ENCODE measurements at places on chromosomes 5 and 9.

DNA sequence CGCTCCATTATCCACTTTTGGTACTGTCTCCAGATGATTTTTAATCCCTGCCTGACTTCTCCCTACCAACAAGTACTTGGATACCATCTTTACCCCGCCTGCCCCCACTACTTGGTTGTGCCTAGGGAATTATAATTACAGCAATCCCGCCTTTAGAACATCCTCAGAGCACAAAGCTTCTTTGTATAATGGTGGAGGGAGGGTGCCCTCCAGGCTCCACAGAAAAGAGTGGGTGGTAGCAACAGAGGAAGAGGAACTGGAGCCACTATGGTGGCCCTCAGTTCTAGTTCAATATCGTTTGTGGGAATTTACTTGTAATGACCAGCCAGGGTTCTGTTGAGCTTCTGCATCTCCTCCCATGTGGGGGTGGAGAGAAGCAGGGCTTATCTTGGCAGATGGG lies 79.0 kb upstream of the RNF38 start:
- DNase-seq: no peak

- no peak for DNase-seq
These were observed 314.9 kb downstream of the DRD1 start for GRCh38 chr5:175129121-175129520.

DNA sequence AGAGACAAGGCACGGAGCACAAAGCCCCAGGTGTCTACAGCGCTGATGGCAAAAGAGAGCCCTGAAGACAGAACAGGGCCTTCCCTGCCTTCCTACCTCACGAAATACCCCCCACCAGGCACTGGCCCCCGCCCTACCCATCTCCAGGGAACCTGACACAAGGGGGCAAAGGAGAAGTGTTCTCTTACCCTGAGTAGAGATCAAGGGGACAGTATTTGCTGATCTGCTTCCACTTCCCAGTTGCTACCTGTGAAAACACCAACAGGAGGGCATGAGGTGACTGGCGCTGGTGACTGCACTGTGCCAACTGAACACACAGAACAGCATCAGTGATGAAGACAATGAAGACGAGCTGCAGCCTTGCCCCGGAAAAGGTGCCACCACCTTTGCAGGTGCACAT lies 27.4 kb downstream of the IPPK start:
- DNase-seq: no peak

DNA sequence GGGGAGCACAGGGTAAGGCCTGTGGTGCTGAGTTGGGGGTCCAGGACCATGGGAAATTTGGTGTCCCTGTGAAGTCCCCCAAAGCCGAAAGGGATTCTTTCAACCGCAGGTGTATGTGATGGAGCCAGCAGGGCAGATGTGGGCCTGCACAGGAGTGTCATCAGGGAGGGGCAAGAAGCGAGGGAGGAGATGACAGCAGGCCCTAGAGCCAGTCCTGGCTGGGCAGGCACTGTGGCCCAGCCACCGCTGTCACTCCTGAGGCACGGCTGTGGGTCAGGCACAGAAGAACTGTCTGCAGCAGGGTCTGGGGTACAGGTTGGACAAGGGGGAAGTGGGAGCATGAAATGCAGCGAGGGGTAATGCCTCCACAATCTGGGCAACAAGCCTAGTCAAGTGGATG lies 4.8 kb downstream of the HK3 start:
- no peak for DNase-seq

DNA sequence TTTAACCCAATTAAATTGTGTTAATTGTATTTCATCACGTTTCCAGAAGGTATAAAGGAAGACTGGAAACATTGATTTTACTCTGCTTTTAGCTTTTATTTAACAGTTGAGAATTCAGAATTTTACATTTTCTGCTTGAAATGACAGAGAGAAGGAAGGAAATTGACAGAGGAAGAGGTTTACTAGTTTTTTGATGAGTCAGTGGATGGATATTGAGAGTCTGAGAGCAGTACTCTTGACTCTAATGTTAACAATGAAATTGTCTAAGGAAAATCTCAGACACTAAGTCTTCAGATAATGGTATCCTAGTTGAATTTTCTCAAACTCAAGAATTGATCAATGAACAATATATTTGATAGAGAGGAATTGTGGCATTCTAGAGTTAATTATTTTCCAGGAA lies 60.6 kb downstream of the IPO11 start:
- no peak for DNase-seq

- DNase-seq: no peak
These were observed 8.3 kb downstream of the RFX3 start for GRCh38 chr9:3517377-3518048.

DNA sequence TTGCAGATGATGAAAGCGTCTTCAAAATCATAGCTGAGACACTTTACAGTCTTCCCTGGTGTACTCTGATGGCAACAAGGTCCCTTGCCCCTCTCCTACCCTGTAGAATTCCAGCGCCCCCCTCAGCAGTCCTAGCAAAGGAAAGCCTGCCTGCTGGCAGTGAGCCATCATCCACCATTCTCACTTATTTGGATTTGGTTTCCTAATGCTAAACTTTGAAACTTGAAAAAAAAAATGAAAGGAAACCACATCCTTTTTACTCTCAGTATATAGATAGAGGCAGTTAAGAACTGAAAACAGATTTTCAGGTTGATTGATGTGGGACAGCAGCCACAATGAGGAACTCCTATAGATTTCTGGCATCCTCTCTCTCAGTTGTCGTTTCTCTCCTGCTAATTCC lies at the start of gene GZMA:
GZMA (plus strand) TSS at position 299 of the 400 bp plus-strand sequence; CDS start at position 336, 37 bp downstream.
- DNase-seq: no peak

- DNase-seq: no peak
These were observed 561.6 kb downstream of the TAF11L14 start for GRCh38 chr5:18195910-18196309.

DNA sequence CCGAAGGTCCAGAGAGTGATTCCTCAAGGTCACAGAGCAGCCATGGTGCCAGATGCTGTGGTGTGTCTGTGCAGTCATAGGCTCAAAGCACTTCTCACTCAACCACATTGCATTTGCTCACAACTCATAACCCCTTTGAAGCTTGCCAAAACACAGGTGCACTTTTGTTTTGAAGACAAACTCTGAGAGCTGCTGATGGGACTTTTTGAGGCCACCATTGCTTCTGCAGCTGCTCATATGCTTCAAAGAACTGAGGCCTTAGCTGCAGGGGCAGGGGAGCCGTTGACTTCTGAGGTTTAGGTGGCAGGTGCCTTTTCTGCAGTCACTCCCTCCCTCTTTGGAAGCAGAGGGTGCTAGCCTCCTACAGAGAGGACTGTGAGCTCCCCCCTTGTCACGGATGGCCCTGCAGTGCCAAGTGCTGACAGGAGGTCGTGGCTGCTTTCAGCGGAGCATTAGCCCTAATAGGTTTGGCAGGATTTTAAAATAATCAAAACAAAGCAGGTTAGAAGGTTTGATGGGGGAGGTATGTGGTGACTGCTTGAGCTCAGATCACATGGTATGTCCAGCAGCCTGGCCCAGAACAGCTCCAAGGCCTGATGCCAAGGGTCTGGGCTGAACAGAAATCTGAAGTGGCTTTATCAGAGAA lies 232.1 kb downstream of the MAN2A1 start:
- DNase-seq: no peak

DNA sequence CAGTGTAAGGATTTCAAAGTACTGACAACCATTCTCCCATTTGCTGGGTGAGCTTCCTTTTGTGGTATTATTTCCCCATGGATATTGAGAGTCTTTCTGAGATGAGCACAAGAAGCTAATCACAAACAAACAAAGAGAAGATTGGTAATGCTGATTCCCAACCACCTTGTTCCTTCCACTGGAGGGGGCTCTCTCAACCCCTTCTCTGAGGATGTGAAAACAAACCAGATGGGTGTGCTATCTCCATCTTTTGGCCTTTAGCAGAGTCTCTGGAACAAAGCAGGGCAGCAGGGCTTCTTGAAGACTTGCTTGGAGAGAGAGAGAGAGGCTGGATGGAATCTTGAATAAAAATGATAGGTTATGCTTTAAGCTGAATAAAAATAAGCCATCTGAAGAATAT lies 576.7 kb upstream of the ZNF462 start:
- peak; percentile 17 for DNase-seq

GRCh38 chr9:107740088-107740980 lies 250.8 kb upstream of the KLF4 start:
- DNase-seq: no peak

GRCh38 chr9:94498801-94499453 lies 56.0 kb upstream of the PCAT7 start:
- no peak for DNase-seq

DNA sequence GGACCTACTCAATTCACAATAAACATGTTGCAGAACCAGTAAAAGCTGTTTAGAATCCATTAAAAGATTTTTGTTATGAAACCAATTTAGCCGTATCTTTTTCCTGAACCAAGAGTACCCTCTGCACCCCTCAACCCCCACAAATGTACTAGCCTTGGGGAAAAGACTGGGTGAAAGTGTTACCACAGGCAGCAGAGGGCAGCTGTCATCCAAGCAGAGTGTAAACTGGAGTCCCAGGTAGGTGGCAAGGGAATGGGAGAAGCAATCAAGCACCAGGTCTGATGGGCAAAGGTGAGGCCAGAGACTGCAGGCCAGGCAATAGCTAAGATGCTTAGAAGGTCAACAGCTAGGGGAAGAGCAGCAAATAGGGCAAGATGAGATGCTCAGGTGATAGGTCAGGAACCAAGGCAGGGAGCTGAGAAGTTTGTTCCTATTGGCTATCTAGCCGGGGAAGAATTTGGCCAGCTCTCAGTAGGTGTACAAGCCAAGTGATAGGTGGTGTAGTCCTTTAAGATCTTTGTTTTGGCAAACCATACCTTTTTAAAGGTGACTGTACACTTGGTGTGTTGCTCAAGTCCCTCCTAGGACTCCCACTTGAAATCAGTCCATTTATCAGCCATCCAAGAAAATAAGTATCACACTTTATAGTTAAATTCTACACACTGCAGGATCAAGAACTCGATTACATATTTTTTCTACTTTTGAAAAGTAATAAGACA lies 77.8 kb upstream of the CCDC112 start:
- no peak for DNase-seq

DNA sequence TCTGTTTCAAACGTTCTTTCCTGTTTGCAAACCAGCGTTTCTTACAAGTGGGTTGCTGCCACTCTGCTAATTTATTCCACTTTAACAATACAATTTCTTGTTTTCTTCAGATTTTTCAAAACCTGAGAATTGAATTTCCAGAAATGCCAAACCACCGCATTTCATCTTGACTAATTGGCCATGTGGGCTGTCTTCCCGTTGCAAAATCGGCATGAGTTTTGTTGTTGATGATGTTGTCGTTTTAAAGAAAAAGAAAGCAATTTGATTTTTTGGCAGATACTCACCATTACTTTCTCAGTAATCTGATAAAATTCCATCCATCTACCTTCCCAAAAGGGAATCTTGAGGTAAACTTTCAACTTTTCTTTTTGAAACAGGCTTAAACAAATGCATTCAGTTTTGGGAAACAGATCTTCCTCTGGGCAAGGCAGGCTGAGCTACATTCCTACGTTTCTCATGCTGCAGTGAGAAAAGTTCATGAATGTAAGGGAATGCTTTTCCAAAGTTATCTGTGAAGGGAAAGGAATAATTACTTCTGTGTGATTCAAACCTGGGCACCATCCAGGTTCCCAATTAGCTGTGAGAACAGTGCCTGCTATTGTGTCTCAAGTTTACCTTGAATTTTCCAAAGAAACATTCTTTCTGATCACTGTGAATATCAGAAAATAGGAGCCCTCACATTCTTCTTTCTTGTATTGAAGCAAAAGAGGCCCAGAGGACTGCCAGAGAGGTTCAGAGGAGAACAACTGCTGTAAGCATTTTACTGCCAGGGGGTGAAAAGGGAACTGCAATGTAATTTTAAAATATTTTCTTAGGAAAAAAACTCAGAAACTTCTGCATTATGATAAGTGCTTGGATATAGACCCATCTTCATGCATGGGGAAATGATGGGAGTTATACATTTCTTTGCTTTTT lies 100.7 kb upstream of the TUT7 start:
- no peak for DNase-seq

GRCh38 chr9:131732636-131733289 lies 7.1 kb downstream of the RAPGEF1 start:
- DNase-seq: peak; percentile 90

GRCh38 chr5:150514708-150515211 lies 6.8 kb downstream of the NDST1 start:
- no peak for DNase-seq

DNA sequence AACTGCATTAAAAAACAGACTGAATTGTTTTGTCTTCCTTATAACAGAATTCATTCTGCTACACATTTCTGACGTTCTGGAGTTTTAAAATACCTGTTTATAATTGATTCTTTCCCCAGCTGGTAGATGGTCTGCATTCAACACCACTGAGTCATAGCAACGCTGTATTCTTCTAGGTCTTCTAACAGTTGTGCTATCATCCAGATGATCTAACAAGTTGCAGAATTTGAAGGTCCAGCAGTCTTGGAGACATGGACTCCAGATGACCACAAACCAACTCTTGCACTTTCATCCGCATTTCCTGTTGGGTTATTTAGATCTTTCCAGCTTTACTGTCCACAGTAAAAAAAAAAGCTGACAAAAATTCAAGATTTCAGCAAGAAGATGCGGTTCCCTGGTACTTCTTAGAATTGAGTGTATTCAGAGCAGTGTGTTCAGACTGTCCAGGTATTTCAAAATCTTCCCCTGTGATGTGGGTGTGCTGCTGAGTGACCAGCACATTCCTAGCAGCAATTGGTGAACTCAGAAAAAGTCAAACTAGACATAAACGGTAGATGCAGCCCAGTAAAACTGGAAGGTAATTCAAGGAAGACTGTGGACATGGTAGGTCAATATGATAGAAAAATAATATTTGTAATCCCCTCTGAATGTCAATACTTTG lies 50.2 kb downstream of the CSNK1A1 start:
- no peak for DNase-seq

DNA sequence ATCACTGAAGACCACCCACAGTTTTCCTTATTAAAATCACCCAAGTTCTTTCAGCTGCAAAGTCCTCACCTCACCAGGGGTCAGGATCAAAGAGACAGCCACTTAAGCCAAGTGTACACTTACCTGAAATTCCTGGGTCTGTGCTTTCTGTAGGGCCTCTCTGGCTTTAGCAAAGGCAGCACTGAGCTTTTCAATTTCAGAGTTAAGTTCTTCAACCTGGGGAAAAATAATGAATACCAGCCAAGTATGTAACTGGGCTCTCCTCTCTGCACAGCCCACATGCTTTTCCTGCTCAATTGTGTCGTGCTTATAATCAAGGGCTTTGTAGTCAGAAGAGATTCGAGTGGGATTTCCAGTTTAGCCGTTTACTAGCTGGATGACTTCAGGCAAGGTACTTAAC lies 55.1 kb downstream of the CDK5RAP2 start:
- no peak for DNase-seq

DNA sequence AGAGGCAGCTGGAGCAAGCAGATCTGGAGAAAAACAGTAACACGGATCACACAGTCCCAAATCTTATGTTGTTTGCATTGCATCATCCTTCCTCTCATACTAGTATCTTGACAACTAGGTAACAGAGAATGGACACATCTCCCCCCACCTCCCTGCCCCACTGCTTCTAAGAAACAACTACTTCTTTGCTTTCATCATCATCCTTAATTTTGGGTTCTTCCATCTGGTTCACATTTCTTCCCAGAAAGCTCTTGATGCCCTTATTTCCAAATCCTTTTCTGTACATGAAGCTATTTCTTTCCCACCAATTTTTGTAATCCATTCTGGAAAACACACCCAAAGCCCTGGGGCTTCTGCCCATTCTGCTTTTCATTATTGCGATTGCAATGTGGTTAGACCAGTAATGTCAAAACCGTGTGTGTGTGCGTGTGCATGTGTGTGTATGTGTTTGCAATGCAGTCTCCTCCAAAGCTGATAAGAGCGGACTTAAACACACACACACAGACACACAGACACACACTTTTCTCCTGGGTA lies 254.7 kb upstream of the SLC30A5 start:
- DNase-seq: no peak
